ENCODE measurements at places on chromosomes 6 and 20. TPM values are rescaled to one million over a fixed set of nuclear protein-coding genes. Genes with fewer than 3 reads are reported as not detected.

DNA sequence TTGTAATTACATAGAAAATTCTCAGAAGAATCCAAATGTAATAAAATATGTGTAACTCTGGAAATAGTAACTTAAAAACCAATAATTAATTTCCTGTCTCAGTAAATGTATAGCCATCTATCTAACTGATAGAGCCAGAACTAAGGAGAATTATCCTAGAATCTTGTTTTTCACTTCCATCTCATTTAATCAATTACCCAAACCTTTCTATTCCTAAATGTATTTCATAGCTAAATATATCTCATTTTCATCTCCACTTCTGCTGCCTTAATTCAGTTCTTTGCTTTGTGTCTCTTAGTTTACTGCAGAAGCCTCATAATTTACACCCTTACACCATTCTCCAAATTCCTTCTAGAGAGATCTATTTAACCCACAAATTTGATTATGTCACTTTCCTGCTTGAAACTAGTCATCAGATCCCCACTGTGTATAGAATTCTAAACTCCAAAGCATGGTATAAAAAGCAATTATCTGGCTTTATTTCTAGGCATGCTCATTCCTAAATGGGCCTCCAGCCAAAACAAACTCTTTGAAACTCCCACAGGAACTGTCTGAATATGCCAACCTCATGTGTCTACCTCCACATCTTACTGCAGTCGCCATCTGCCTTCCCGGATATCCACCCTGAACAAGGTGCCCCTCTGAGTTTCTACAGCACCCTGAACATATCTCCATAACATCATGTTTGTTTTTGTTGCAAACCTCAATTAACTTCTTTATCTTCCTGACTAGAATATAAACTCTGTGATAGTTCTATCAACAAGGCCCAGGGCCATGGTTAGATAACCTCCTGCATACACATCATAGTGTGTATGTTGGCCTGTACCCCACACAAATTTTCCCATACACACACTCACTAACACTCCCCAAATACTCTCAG is 70.5 kb upstream of the ADTRP start:
- H3K4me3 ChIP-seq, result no peak overlapping the region
- H3K27ac ChIP-seq, result no peak overlapping the region
- H3K36me3 ChIP-seq, result no peaks in the 10 kb centered on the region
- no peaks in the 10 kb centered on the region for H3K27me3 ChIP-seq
- DNase-seq, result no peak

Gene WRNIP1
- 78.8 TPM for total RNA-seq

- no peaks in the 10 kb centered on the region for H3K36me3 ChIP-seq
- no peaks in the 10 kb centered on the region for H3K4me1 ChIP-seq
- H3K27ac ChIP-seq, result no peak overlapping the region
- H3K4me3 ChIP-seq, result no peak overlapping the region
- DNase-seq, result no peak
- no peaks in the 10 kb centered on the region for H3K27me3 ChIP-seq
Measured at GRCh38 chr6:168650671-168651111, 209.7 kb downstream of the SMOC2 start.

GRCh38 chr6:43742931-43743632 is 26.9 kb upstream of the VEGFA start:
- H3K4me3 ChIP-seq, result no peak overlapping the region
- H3K4me1 ChIP-seq, result no peaks in the 10 kb centered on the region
- H3K36me3 ChIP-seq, result no peaks in the 10 kb centered on the region
- H3K27ac ChIP-seq, result no peak overlapping the region
- H3K27me3 ChIP-seq, result no peaks in the 10 kb centered on the region
- no peak for DNase-seq

DNA sequence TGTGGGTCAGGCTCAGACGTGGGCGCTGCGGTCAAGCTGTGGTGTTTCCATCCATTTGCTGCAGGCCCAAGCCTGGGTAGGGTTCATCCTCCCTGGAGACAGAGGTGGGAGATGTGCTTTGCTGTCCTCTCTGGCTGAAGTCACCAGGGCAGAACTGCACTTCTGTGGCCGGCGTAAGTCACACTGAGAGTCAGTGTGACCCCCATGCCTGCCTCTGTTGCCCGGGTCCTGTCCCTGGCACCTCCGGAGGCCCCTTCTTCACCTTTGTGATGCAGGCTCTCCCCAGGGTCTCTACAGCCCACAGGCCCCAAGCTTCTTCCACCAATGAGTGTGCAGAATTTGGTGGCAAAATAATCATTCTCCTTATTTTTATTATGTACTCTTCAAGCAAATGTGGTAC is 53.8 kb upstream of the DACT2 start:
- DNase-seq, result no peak
- H3K27me3 ChIP-seq, result no peaks in the 10 kb centered on the region
- no peaks in the 10 kb centered on the region for H3K36me3 ChIP-seq
- peaks cover 4% of the 10 kb centered on the region for H3K4me1 ChIP-seq
- no peak overlapping the region for H3K27ac ChIP-seq
- H3K4me3 ChIP-seq, result no peak overlapping the region

DNA sequence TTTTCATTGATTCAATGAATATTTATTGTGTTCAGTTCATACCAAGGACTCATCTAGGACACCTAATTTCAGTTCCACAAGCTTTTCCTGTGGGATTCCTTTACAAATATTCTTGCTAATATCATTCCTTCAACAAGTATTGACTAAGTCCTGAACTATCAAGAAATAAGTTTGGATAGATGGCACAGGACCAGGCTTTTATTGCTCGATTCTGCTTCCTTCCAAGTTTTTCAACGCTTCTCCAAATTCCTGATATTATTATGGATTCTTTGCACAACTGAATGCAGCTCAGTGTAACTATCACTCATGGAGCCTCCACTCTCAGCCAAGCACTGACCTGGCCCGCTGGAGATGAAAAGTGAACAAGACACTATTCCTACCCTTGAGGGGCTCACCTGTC is 32.7 kb upstream of the COL21A1 start:
- H3K4me1 ChIP-seq, result peaks cover 3% of the 10 kb centered on the region
- H3K27me3 ChIP-seq, result no peaks in the 10 kb centered on the region
- H3K36me3 ChIP-seq, result no peaks in the 10 kb centered on the region
- DNase-seq, result no peak
- no peak overlapping the region for H3K27ac ChIP-seq

Gene UTRN
- total RNA-seq, result 28.4 TPM

DNA sequence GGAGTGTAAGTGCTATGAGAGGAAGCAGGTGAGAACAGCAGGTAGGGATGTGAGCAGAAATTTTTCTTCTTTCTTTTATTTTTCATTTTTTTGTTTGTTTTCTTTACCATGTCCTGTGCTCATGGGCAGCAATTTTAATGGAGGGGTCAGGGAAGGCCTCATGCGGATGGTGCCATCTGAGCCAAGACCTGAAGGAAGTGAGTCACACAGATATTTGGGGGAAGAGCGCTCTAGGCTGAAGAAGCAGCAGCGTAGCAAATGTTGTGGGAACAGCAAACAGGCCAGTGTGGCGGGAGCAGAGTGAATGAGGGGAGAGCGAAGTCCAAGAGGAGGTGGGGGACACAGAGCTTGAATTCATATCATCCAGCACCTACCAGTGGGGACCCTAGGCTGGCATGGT is 12.7 kb downstream of the SPDEF start:
- peaks cover 20% of the 10 kb centered on the region for H3K4me1 ChIP-seq
- no peaks in the 10 kb centered on the region for H3K27me3 ChIP-seq
- no peaks in the 10 kb centered on the region for H3K36me3 ChIP-seq
- no peak for DNase-seq
- H3K27ac ChIP-seq, result no peak overlapping the region
- no peak overlapping the region for H3K4me3 ChIP-seq

- peaks cover 13% of the 10 kb centered on the region for H3K4me1 ChIP-seq
- DNase-seq, result no peak
- no peaks in the 10 kb centered on the region for H3K36me3 ChIP-seq
- H3K27ac ChIP-seq, result peak overlapping the region; percentile 97
Measured at GRCh38 chr20:2840967-2841531, 504 bp downstream of the VPS16 start.

GRCh38 chr6:41597246-41598000 is 40.8 kb upstream of the MDFI start:
- no peaks in the 10 kb centered on the region for H3K4me1 ChIP-seq
- no peak for DNase-seq
- no peak overlapping the region for H3K4me3 ChIP-seq
- no peak overlapping the region for H3K27ac ChIP-seq
- H3K36me3 ChIP-seq, result peaks cover 9% of the 10 kb centered on the region
- H3K27me3 ChIP-seq, result no peaks in the 10 kb centered on the region

DNA sequence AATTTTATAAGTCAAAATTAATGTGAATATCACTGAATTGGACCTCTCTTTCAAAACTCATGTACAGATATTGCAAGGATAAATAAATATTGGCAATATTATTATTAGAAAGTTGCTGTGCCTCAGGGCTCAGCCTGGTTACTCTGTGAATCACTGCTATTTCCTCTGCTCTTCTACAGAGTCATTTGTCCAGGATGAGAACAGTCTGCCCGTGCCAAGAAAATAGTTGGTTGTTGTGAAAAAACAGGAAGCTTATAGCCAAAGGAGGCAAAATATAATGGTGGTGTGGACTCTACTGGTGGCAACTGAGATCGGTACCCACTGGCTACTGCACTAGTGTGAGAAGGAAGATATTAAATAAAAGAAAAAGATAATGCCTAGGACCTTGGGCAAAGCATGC is 93.6 kb downstream of the RIMS1 start:
- H3K4me1 ChIP-seq, result no peaks in the 10 kb centered on the region
- no peaks in the 10 kb centered on the region for H3K36me3 ChIP-seq
- H3K4me3 ChIP-seq, result no peak overlapping the region
- H3K27me3 ChIP-seq, result no peaks in the 10 kb centered on the region
- H3K27ac ChIP-seq, result no peak overlapping the region

Gene ADTRP
- total RNA-seq, result 0.86 TPM

- peak overlapping the region; percentile 85 for H3K27ac ChIP-seq
- H3K27me3 ChIP-seq, result no peaks in the 10 kb centered on the region
Measured at GRCh38 chr6:158853072-158853879, 34.1 kb upstream of the EZR start.

- H3K4me3 ChIP-seq, result no peak overlapping the region
- no peaks in the 10 kb centered on the region for H3K4me1 ChIP-seq
- no peaks in the 10 kb centered on the region for H3K27me3 ChIP-seq
- H3K27ac ChIP-seq, result no peak overlapping the region
Measured at GRCh38 chr20:61131944-61132343, 120.1 kb upstream of the CDH4 start.

Gene THEMIS
- 0.20 TPM for total RNA-seq

GRCh38 chr6:105995391-105995865 is 90.7 kb upstream of the PRDM1 start:
- no peak for DNase-seq
- H3K4me1 ChIP-seq, result peaks cover 34% of the 10 kb centered on the region
- H3K36me3 ChIP-seq, result no peaks in the 10 kb centered on the region
- no peak overlapping the region for H3K27ac ChIP-seq
- H3K4me3 ChIP-seq, result peak overlapping the region; percentile 55

DNA sequence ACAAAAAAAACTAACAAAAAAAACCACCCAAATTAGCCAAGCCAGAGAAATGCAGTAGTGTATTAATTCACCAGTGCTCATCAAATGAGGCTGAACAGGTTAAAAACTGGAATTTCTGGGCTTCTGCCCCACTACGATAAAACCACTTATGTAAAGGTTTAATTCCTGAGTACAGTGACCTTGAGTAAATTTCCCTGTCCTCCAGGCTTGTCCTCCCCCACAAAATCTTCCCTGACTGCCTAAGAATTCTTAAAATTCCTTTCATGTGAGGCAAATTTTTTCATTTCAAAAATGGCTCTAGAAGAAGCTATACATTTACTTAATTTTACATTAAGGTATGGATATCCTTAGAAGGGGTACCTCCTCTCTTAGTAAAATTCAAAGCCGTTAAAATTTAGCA is 80.1 kb upstream of the ID4 start:
- peaks cover 15% of the 10 kb centered on the region for H3K4me1 ChIP-seq
- H3K27ac ChIP-seq, result no peak overlapping the region
- no peaks in the 10 kb centered on the region for H3K36me3 ChIP-seq
- no peaks in the 10 kb centered on the region for H3K27me3 ChIP-seq
- no peak overlapping the region for H3K4me3 ChIP-seq
- DNase-seq, result no peak

- H3K4me1 ChIP-seq, result no peaks in the 10 kb centered on the region
- H3K4me3 ChIP-seq, result no peak overlapping the region
- DNase-seq, result no peak
- H3K27ac ChIP-seq, result no peak overlapping the region
Measured at GRCh38 chr6:143621159-143621873, 56.4 kb upstream of the PHACTR2 start.

- H3K4me1 ChIP-seq, result peaks cover 10% of the 10 kb centered on the region
- no peaks in the 10 kb centered on the region for H3K27me3 ChIP-seq
- DNase-seq, result no peak
- H3K27ac ChIP-seq, result no peak overlapping the region
Measured at GRCh38 chr20:38991814-38992704, 29.9 kb downstream of the DHX35 start.

DNA sequence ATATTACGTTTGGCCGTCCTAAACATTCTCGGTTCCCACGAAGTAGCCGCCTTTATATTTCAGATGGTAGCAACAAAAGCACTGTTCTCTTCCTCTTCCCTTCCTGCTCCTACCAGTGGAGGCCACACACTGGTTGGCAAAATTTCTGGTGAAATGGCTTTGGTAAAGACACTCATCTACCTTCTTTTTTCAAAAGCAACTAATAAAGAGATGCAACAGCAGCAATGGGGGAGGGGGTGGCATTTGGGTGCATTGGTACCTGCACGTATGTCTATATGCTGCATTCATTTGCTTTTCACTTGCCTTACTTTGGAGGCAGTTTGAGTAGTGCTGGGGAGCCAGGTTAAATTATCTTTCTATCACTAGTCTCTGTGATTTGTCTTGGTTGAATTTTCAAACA is 6.0 kb downstream of the POU3F2 start:
- DNase-seq, result no peak
- H3K4me3 ChIP-seq, result no peak overlapping the region
- no peak overlapping the region for H3K27ac ChIP-seq
- H3K27me3 ChIP-seq, result peaks cover 18% of the 10 kb centered on the region

Gene GATA5
- total RNA-seq, result not detected

- no peaks in the 10 kb centered on the region for H3K27me3 ChIP-seq
- no peak overlapping the region for H3K27ac ChIP-seq
- H3K4me1 ChIP-seq, result peaks cover 17% of the 10 kb centered on the region
- no peak overlapping the region for H3K4me3 ChIP-seq
Measured at GRCh38 chr6:157223511-157223910, 99.8 kb downstream of the TMEM242 start.

- DNase-seq, result no peak
- no peaks in the 10 kb centered on the region for H3K4me1 ChIP-seq
- H3K27ac ChIP-seq, result no peak overlapping the region
- no peaks in the 10 kb centered on the region for H3K36me3 ChIP-seq
Measured at GRCh38 chr20:60172346-60172984, 214.2 kb downstream of the CDH26 start.

GRCh38 chr6:47308198-47308517 is 1.5 kb downstream of the TNFRSF21 start:
- peak overlapping the region; percentile 73 for H3K4me3 ChIP-seq
- peaks cover 13% of the 10 kb centered on the region for H3K4me1 ChIP-seq
- no peaks in the 10 kb centered on the region for H3K36me3 ChIP-seq
- H3K27me3 ChIP-seq, result no peaks in the 10 kb centered on the region
- H3K27ac ChIP-seq, result no peak overlapping the region

Measured in HCT116 (cell line).